AG04449 (cell line): ENCODE measurements at places on chromosomes 16 and 17.

- no peak for DNase-seq
Measured at GRCh38 chr16:85530370-85530739, 82.8 kb upstream of the GSE1 start.

DNA sequence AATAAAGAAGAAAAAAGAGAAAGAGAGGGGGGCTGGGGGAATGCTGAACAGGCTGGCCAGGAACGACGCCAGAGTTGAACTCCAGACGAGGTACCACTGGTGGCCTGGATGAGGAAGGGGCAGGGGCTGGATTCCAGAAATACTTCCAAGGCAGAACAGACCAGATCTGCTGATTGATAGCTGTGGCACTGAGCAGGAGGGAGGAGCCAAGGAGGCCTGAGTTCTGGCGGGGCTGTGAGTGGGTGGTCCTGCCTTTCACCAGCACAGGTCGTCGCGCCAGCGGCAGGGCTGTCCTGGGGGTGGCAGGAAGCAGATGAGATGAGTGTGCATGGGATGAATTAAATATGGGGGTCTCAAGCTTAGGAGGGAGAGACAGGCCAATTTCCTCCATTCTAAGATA is 5.5 kb downstream of the CCDC42 start:
- no peak for DNase-seq

GRCh38 chr17:13302983-13303382 is 285.2 kb upstream of the ELAC2 start:
- no peak for DNase-seq

GRCh38 chr16:56348168-56349085 is 76.9 kb downstream of the AMFR start:
- no peak for DNase-seq

DNA sequence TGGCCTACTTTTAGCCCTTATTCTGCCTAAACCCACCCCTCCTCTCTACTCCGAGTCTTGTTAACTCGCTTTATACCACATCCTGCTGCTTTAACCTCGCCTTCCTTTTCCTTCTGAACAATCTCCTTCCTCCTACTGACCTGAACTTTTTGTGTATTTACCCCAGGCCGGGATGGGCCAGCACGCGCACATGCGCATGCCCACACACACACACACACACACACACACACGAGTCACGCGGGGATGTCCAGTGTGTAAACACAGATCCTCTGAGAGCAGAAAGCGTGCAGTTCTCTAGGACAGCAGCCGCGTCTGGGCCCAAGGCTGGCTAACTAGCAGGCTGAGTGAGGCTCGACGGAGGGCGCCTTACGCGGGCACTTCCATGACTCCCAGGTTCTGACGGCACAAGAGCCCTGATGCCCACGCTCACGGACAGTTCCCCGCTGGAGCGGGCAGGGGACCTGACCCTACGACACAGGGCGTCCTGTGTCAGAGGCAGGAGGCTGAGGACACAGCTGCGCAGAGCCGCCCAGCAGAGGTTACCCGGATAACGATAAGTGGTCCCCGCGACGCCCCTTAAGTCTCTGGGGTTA is 610 bp downstream of the PIK3R5 start:
- no peak for DNase-seq

DNA sequence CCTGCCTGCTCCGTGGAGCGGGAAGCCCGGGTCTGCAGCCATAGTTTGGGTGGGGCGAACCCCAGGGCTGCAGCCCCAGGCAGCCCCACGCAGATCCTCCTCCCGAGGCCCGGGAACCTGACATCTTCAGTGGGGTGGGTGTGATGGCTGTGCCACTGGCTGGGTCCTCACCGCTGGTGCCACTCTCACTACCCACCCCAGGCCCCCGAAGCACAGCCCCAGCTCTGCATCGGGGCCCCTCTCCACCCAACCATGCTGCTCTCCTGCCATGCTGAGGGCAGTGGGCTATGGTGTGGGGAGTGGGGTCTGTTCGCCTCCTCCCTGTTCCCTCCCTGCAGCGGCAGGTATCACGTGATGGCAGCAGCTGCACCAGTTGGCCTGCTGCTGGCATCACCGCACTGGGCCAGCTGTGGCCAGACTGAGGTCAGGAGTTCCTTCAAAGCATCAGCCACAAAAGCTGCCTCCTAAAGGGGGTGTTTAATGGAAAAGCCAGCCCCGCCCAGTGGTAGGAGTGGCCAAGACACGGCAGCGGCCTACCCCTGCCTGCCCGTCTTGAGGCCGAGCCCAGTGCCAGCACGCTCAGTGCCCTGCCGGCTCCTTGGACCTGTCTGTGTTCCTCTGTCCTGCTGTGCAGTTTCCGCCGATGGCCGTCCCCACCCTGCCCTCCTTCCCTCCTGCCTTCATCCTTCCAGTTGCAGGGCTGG is 10.8 kb downstream of the KCTD5 start:
- no peak for DNase-seq

DNA sequence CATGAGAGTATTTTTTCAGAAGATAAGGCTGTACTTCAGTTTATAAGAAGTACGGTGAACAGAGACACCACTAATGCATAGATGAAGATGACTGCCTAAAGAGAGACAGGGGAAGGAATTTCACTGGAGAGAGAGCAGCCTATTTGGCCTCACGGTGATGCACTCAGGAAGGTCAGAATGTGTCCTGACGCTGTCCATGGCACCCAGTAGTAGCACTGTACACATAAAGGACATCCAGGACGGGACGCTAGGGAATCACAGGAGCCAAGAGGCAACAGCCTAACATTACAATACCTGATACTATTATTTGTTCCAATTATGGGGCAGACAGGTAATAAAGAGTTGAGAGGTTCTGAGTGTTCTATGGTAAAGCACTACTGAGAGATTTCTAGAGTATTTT is 24.9 kb upstream of the LRRC37A start:
- no peak for DNase-seq

GRCh38 chr16:69916462-69916861 is 34.7 kb upstream of the CLEC18A start:
- DNase-seq = no peak

DNA sequence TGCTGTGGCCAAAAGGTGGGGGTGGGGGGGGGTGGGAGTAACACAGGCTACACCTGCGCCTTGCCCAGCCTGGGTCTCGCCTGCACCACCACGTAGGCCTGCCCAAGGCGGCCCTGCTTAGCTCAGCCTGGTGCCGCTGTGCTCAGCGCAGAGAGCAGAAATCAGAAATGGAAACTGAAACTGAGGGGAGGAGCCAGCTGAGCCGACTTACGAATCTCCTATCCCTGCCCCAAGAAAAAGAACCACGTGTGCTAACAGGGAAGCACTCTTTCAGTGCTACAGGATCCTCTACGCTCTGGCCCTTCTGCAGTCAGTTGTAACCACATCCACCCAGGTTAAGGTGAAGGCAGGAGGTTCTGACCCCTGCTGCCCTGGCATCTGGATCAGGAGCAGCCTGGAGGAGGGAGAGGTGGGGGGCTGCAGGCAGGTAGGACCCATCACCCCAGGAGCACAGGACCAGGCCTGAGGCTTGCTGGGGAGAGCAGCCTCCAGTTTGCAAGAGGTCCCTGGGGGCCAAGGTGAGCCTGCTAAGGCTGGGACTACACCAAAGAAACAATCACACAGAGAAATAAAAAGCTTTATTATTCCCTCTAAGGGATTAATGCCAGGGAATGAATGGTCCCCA is at the start of gene DHX58:
DHX58 (minus strand) TSS at position 163 of the 625 bp plus-strand sequence. CDS start 822 bp downstream, outside the sequence.
- DNase-seq = peak; percentile 36

DNA sequence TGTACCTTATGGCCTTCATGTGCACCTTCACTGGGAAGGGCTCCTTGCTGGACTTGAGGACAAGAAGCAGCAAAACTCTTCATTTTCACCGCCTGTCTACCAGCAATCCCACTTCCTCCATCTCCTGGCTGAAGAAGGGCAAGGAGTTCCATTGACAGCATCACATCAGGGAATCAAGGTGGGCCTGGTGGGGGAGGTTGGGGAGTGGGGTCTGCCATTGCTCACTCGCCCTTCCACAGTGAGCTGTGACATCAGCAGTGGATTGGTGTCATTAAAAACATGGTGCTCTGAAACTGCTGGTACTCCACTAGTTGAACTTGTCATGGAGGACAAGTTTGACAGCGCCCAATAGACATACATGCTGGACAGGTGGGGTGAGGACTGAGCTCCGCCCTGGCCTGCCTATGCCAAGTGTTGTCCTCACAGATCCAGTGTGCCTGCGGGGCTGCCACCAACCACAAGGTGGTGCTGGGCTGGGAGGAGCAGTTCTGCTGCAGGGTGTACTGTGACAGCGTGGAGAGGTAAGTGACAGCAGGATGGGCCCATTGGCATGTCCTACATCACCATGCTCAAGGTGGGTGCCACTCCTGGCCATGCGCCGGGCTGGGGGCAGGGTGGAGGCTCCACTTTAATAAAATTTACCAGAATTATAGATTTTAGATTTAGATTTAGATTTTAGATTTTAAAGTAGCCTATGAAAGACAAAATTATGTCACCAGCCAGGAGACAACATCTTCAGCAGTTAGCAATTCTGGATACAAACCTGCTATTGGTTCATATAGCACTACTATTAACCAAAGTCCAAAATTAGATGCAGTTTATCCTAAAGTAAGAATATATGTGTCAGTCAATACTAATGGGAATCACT is 1729.1 kb downstream of the TP53TG3F start:
- DNase-seq = no peak

DNA sequence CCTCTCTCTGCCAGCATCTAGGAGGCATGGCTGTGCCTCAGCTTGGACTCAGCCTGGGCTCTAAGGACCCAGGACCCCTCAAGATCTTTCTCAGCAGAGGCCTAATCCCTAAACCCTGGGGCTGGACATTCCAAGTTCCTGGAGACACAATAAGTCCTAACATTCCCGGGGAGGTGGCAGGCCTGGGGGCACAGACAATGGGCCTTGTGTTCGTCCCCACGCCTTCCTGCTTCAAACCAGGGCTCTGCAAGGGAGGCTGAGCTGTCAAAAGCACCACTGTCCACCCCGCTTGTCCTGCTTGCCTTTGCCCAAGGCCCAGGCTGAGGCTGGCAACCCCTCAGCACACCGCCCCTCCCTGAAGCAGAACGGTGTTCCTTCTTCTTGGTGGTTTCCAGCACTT is 13.7 kb downstream of the SDK2 start:
- no peak for DNase-seq

DNA sequence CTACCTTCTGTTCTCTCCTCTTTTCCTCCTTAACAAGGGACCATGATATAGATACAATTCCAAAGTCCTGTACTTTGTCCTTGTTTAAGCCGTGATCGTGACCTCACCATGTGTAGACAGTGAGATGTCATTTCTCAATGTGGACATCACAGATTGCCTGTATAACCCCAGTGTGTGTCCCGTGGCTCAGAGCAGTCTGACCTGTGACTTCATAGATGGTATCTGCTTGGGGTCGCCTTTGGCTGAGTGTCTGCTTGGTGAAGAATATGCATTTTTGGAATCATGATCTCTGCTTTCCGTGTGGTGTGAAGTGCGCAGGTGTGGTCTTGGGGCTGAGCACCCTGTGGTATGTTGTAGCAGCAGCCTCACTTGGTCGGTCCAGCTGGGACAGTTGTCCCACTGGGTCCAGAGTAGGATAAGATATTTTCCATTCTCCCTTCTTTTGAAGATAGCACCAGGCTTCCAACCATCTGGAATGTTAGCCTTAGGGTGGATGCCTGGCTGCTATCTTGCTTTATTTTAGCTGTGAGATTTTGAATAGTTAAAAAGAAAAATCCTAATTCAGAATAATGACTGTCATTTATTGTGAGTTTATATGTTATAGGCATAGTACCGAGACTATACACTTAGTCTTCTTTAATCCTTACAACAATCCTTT is 13.4 kb downstream of the MSI2 start:
- no peak for DNase-seq

GRCh38 chr17:3916825-3917224 is 560 bp upstream of the P2RX1 start:
- no peak for DNase-seq

- DNase-seq = no peak
Measured at GRCh38 chr16:89805136-89805905, 11.1 kb downstream of the FANCA start.

GRCh38 chr16:70747703-70748631 is 53.0 kb downstream of the VAC14 start:
- no peak for DNase-seq

DNA sequence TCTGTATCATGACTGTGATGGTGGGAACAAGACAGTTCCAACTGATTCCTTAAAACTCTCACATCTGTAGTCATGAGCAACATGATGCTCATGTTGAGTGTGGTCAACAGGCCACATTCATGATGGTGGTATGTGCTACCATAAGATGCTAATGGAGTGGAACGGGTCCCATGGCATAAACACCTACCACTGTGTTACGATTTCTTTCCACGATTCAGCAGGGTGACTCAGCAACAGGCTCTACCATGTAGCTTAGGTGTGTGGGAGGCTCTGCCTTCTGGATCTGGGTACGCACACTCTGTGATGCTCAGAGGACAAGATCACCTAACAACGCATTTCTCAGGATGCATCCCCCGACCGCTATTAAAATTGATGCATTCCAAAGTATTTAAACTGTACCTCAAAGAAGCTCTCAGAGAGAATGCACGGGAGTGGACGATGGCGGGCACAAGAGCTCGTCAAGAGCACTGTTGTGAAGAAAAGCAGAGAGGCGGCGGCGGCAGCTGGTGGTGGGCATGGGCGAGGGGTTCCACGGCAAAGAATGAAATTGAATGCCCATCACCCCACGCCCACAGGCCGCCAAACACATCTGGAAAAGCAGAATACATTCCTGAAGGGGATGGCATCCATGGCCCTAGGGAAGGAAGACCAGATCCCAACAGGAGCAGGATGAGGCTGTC is 133.3 kb downstream of the ZNF778 start:
- no peak for DNase-seq

- DNase-seq = no peak
Measured at GRCh38 chr16:58348986-58349385, 43.3 kb upstream of the GINS3 start.

DNA sequence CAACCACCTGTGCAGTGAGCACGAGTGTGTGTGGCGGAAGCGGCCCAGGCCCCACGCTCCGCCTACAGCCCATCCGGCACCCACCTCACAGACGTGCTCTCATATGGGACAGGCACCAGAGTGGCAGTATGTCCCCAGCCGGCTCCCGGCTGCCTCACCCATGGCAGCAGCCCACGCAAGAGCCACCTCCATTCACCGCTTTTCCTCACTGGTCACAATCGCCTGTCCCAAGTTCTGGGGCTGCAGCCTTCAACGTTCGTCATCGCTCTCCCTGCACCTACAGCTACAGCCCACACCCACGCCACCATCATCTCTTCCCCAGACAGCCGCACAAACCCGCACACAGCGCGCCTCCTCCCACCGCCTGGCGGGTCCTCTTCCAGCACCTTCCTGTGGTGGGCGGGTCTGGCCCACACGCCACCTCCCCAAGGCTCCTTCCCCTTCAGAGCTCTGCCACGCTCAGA is 17.5 kb upstream of the TRAP1 start:
- DNase-seq = no peak

DNA sequence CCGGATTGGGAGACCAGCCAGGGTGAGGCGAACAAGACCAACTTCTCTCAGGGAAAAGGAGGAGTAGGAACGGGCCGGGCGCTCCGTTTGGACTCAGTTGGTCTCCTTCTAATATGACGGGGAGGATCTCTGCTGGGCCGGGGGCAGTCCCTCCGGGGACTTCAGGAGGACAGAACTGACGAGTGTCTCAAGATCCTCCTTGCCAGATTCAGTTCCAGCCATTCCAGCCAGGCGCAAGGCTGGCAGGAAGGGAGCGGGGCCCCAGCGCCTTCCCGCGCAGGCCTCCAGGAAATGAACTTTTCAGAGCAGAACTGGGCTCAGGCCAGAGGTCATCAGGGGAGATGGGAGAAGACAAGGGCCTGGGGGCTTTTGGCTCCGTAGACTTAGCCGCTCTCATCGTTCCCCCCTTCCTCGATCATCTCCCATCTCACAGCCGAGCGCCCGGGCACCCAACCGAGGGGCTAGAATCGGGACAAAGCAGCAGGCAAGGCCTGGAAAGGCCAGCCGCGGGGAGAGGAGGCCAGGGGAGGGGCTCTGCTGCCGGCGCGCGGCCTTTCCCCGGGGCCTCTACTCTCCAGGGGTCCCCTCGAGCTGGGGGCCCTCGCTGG is 1.6 kb downstream of the ZNF423 start:
- DNase-seq = no peak
